ENCODE measurements at places on chromosomes 6 and 20.

- peak; percentile 5 for DNase-seq
- H3K4me1 ChIP-seq = no peaks in the 10 kb centered on the region
- no peak overlapping the region for H3K27ac ChIP-seq
- no peak overlapping the region for H3K4me3 ChIP-seq
- H3K36me3 ChIP-seq = no peaks in the 10 kb centered on the region
- H3K27me3 ChIP-seq = no peaks in the 10 kb centered on the region
Observed at GRCh38 chr20:47099825-47100441, 205.3 kb downstream of the EYA2 start.

- no peaks in the 10 kb centered on the region for H3K36me3 ChIP-seq
- no peak overlapping the region for H3K4me3 ChIP-seq
- H3K27ac ChIP-seq = no peak overlapping the region
Observed at GRCh38 chr6:22556266-22556665, 13.1 kb upstream of the HDGFL1 start.

GRCh38 chr6:165755583-165755982, 92.5 kb upstream of the PDE10A start:
- no peak overlapping the region for H3K27ac ChIP-seq
- no peaks in the 10 kb centered on the region for H3K4me1 ChIP-seq
- no peaks in the 10 kb centered on the region for H3K36me3 ChIP-seq
- H3K27me3 ChIP-seq = no peaks in the 10 kb centered on the region

- DNase-seq = no peak
- no peaks in the 10 kb centered on the region for H3K4me1 ChIP-seq
- no peak overlapping the region for H3K27ac ChIP-seq
- H3K4me3 ChIP-seq = no peak overlapping the region
Observed at GRCh38 chr6:124055963-124056362, 252.3 kb downstream of the NKAIN2 start.

Data from pancreas (tissue), 10 donors.